Fibroblast of lung (primary cell): ENCODE measurements at places on chromosomes 7 and 10. TPM values are rescaled to one million over a fixed set of nuclear protein-coding genes. Genes with fewer than 3 reads are reported as not detected.
A peak's percentile ranks its signal among the peaks of the same experiment; 100 is the strongest.

DNA sequence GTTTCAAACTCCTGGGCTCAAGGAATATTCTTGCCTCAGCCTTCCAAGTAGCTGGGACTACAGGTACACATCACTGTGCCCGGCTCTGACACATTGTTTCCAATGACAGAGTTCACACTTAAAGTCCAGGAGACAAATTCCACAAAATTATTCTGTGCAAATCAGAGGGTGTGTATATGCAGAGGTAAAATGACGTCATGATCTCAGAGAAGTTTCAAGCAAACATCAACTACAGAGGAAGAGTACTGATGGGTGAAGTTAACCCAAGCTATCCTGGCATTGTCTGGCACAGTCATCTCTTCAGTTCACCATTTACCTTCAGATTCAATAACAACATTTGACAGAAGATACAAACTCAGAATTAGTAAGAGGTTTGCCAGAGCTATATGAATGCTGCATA is 388.9 kb downstream of the HPSE2 start:
- no peak for DNase-seq

Gene NODAL
- total RNA-seq: not detected in 2 replicates

- no peak for DNase-seq
Observed at GRCh38 chr7:109616551-109617069, 1046.9 kb downstream of the DNAJB9 start.

DNA sequence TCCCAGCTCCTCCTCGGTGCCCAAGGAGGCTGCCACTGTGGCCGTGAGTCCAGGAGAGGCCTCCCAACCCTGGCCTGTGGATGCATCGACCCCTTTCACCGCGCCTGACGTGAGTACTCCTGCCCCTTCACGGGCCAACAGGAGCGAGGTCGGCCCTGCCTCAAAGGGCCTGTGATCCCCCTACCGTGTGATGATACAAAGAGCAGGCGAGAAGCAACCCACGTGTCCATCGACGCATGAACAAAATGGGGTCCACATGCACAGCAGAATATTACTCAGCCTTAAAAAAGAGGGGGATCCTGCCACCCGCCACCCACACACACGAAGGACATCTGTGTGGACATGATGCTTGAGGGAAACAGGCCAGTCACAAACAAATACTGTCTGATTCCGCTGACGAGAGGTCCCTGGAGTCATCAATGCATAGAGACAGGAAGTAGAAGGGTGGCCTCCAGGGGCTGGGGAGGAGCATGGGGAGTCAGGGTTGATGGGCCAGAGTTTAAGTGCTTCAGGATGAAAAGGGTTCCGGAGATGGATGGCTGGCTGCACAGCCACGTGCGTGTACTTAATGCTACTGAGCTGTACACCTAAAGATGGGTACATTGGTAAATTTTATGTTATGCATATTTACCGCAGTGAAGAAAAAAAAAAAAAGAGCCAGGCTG is 151.9 kb downstream of the PRKAG2 start:
- DNase-seq: no peak

DNA sequence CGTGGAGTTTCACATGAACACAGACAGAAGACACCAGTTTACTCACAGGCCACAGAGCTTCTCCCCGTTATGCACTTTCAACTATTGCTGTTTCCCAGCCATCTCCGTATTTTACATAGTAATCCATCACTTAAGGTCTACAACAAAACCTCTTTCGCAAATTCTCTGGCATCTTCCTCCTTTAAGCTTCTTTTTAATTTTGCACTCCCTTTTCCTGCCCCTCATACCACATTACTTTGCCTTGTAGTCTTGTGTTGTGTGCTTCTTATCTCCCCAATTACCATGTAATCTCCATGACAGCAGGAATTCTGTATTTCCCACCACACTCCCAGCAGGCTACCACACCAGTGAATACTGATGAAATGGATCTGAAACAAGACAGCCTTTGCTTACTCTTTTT is 87.3 kb downstream of the ODAD2 start:
- peak; percentile 50 for DNase-seq

Gene ABCC2
- total RNA-seq: 0.26 and 0.66 TPM in 2 replicates

GRCh38 chr7:55651057-55651456 is 78.8 kb upstream of the VOPP1 start:
- DNase-seq: no peak

DNA sequence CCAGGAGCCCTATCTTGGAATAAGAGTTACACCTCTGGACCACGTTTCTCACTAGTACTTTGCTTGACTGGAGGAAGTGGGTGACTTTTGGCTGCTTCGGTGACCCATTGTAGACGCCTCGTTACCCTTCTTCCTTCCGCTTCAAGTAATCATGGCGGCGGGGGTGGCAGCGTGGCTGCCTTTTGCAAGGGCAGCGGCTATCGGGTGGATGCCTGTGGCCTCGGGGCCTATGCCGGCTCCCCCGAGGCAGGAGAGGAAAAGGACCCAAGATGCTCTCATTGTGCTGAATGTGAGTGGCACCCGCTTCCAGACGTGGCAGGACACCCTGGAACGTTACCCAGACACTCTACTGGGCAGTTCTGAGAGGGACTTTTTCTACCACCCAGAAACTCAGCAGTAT is 1.5 kb downstream of the KCND2 start:
- DNase-seq: no peak

Gene EPO
- total RNA-seq: not detected in 2 replicates

Gene MCMBP
- total RNA-seq: 40.6 and 48.0 TPM in 2 replicates

GRCh38 chr7:32204361-32205018 is 134.3 kb upstream of the PDE1C start:
- peak; percentile 84 for DNase-seq

DNA sequence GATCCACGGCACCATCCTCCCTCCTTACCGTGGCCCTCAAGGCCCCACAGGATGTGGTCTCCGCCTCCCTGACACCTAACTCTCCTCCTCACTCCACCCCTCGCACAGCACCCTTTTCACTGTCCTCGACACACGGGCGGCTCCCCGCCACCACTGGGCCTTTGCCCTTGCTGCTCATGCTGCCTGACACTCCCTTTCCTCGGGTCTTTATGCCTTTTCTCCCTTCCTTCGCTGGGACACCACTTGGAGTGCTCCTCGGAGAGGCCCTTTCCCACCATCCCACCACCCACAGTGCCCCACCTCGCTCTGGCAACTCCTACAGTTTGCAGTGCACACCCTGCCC is 7.9 kb upstream of the INMT start:
- DNase-seq: no peak

Gene IL15RA
- 9.2 and 13.7 TPM in 2 replicates for total RNA-seq

DNA sequence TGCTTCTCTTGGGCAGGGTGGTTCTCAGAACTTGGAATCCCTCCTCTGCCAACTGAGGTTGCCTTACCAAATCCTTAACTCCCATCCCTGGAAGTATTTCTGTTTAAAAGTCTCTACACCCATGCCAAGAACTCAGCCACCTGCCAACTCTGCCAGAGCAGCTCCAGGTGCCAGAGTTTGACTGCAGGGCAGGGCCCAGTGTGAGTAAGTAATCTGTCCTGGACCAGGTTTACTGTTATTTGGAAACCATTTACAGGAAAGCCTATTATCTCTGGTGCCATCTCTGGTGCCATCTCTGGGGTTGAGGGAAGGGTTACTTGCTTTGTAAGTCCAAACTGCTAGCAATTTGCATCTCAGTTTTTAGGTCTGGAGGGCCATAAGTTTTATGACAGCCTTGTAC is 2.5 kb downstream of the TSPAN15 start:
- DNase-seq: no peak

DNA sequence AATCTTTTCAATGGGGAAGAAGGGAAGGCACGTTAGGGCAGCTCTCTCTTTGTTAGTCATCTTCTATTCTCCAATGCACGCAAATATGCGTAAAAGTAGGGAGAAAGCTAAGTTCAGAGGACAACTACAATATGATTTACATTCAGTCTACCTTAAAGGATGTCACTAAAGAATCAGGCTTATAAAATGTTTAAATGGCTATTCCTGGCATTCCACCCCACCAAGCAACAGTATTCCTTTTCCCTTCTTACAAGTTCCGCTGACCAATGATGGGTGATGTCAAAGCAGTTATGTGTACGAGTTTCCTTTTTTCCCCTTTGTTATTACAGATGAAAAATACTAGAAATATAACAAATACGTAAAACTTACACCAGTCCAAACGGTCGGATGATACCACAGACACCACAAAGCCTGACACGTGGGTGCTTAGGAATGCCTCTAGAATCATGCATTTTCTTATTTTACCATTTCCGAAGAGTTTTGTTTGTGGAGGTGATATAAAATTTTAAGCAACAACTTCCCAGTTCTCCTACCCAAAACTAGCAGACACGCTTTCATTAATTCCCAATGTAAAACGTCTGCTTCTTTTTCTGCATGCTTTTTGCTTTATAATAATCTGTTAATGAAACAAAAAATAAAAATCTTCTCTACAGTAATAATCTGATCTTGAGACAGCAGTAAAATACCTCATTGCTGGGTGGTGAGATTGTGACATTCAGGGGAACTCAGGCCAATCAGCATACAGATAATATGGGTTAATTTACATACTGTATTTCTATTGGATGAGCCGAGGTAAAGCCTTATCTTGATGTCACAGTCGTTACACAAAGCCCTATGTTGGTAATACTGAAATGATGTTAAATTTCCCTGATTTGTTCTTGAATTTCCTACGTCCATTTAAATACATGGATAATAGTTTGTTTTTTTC is 708 bp upstream of the GPR85 start:
- DNase-seq: peak; percentile 93

Gene SFRP5
- not detected in 2 replicates for total RNA-seq

- no peak for DNase-seq
Observed at GRCh38 chr7:48387932-48388331, 216.7 kb downstream of the ABCA13 start.

GRCh38 chr7:69047151-69047754 is 551.0 kb upstream of the AUTS2 start:
- no peak for DNase-seq

Gene ABCB4
- total RNA-seq: 0.26 and 0.66 TPM in 2 replicates

Gene MYH16
- total RNA-seq: not detected in 2 replicates

Gene ARMC3
- total RNA-seq: not detected in 2 replicates

- DNase-seq: peak; percentile 45
Observed at GRCh38 chr7:132004529-132004928, 448.1 kb upstream of the PODXL start.

- DNase-seq: peak; percentile 88
Observed at GRCh38 chr7:47818796-47819606, 129.3 kb downstream of the PKD1L1 start.

DNA sequence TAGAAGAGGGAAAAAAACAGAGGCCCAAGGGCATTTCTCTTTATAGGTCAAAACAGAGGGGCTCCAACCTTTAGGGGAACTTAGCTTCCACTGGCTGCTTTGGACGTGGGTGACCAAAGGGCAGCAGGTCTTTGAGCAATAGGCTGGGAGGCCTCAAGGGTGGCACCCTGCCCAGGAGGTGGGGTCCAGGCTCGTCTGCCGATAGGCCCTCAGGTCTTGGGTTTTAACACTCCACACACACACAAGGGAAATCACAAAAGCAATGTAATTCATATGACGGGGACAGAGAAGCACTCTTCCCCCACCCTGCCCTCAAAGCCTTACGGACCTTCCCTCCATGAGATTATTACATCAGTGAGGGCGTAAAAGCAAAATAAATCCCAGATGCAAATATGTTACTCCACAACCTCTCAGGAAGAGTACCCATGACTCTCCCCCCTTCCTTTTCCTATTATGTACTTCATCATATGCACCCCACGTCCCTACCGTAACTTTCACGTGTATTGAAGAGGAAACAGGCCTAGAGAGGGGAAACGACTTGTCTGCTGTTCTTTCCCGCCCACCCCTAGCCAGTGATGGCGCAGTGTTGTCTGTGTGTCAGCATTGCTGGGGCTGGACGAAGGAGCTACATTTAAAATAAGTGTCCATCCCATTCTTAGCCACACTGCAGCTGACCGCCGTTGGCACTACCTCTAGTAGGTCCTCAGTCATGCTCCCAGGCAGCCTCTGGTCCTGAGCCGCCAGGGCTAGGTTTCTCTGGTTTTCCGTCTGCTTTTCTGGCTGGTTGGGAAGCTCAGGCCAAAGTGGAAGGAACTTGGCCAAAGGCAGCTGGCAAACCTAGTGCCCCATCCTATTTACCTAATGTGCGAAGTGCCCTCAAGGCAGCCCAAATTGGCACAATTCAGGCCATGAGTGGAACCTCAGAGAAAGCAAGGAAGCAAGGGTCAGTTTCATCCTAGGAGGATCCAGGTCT is 2.1 kb downstream of the PCBD1 start:
- no peak for DNase-seq

Gene RASA4
- total RNA-seq: 2.1 and 6.2 TPM in 2 replicates

Gene LRRTM3
- total RNA-seq: not detected in 2 replicates

GRCh38 chr7:106110238-106110560 is 1.9 kb downstream of the SYPL1 start:
- DNase-seq: peak; percentile 21

Gene UNCX
- total RNA-seq: not detected in 2 replicates

Gene ZCCHC24
- 40.3 and 44.4 TPM in 2 replicates for total RNA-seq

Gene ZNF277
- 66.6 and 83.0 TPM in 2 replicates for total RNA-seq

- DNase-seq: no peak
Observed at GRCh38 chr10:114359041-114359952, 45.0 kb downstream of the AFAP1L2 start.

GRCh38 chr10:79224263-79224949 is 122.9 kb upstream of the PPIF start:
- no peak for DNase-seq

DNA sequence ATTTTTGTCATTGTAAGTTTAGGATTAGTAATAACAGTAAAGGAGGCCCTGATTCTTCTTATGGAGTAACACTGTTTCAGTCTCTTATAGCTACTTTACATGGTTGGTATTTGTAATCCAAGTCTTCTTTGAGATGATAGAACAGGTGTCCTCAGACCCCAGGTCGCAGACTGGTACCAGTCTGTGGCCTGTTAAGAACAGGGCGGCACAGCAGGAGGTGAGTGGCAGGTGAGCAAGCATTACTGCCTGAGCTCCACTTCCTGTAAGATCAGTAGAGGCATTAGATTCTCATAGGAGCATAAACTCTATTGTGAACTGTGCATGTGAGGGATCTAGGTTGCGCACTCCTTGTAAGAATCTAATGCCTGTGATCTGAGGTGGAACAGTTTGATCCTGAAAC is 77.3 kb downstream of the STK31 start:
- DNase-seq: no peak

GRCh38 chr10:74585231-74586087 is 240.9 kb upstream of the KAT6B start:
- DNase-seq: no peak
